Kidney epithelial cell (primary cell): ENCODE measurements at places on chromosomes 12 and 14.

- no peak for DNase-seq
These were observed 23.9 kb downstream of the SERPINA10 start for GRCh38 chr14:94269156-94269555.

DNA sequence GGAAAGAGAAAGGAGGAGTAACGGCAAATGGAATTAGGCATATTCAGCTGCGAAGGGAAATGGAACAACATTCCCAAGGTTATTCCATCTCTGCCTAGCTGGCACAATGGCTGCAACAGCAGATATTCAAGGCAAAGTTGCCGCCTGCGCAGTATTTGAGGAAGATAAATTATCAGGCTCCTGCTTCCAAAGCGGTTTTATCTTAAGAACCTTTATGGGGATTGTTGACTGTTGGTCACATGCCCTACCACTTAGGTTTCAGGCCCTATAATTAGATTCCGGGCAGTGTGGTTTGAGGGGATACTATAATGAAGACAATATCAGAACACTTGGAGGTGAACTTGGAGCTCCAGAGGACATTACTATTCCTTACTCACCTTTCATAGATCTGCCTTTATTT is 99.7 kb downstream of the FGD4 start:
- DNase-seq = no peak

DNA sequence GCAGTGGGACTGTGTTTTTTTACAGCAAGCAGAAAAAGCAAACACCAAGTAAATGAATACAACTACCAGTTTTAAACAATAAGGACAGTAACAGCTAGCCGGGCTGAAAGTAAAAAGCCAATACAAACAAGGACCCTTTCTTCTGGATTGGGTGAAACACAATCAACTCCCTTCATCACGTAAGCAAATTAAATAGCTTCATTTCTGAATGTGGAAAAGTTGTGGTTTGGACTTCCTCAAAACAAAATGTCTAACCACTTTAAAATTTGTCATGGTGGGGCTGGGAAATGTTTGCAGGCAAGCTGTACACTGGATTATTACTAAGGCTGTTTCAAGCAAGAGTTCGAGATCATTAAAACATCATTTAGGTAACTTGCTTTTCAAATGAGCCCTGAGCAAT is 47.4 kb downstream of the TCHP start:
- no peak for DNase-seq

DNA sequence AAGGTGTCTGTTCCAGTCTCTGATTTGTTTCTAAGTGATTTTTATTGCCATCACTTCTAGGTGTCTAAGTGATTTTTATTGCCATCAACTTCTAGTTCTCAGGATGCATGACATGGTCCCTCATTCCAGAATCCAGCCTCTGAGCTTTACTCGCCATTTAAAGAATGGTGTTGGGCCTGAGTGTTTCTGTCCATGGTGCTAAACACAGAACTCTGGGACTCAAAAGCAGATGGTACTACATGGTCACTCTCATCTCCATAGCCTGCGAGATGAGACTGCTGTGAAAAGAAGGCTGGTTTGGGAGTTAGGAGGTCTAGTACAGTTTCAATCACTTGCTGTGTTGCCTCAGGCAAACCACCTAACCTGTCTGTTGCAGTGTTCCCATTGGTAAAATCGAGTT is 276.6 kb downstream of the NRXN3 start:
- DNase-seq = no peak

- DNase-seq = no peak
These were observed 1.4 kb upstream of the HSP90AA1 start for GRCh38 chr14:102088012-102088792.

- no peak for DNase-seq
These were observed 117.3 kb upstream of the NAP1L1 start for GRCh38 chr12:76201758-76202157.

- DNase-seq = no peak
These were observed 42.5 kb upstream of the DLK1 start for GRCh38 chr14:100684154-100684553.

GRCh38 chr14:58629281-58629680 is 8.5 kb upstream of the DACT1 start:
- no peak for DNase-seq

DNA sequence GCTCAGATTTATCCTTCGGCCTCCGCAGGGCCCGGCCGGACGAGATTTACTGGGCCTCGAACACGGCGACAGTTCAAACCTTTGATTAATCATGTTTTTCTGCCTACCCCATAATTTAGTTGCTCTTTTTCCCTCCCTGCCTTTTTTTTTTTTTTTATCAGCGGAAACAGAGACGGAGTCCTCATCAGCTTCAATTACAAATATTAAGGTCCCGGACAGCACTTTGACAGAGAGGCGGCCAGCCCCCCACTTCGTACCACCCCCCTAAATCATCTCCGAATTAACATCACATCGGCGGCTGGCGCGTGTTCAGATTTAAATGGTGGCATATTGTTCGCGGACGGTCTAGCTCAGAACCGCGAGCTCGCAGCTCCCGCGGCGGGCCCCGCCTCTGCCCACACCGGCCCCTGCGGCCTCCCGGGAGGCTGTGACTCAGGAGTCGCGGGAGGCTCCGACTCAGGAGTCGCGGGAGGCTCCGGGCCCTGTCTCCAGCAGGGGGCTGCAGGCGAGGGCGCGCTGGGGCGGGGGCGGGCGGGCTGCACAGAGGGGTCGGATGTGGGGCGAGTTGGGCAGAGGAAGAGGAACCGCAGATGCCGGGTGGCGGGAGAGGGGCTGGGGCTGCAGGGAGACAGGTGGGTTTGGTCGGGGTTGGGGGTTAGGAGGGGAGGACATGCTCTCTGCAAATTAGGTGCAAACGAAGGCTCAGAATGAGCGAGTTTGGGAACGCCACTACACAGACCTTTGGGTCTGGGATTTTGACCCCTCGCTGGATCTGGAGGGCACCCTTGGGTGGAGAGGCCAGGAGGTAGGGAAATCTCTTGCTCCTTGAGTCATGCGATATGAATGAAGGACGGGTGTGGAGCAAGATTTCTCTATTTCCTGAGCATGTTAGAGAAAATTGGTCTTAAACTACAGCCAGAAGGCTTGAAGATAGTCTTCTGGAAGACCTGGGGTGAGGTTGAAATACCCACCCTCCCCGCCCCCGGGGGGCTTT is 19.6 kb upstream of the ATP5MC2 start:
- no peak for DNase-seq

- DNase-seq = no peak
These were observed 21.8 kb downstream of the FKBP11 start for GRCh38 chr12:48903363-48903981.

DNA sequence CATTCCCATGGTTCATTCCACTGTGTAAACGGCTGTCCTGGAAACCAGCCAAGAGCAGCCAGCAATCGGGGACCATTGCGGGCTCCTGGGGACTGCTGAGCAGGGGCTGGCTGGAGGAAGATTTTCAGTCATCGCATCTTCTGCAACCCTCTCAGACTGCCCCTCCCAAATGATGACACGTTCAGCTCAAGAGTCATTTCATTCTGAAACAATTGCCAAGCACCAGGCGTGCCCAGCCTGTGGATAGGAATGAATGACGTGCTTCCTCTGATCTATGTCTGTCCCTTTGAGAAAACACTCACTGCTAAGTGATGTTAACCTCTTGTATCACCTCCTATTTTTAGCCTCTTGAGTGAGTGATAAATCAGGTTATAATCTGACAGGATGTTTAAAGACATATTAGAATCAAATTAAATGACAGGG is 62.0 kb downstream of the NDUFA12 start:
- DNase-seq = peak; percentile 34

- no peak for DNase-seq
These were observed 11.9 kb downstream of the SRP54 start for GRCh38 chr14:34994668-34995067.
